Panc1 (cell line): ENCODE measurements at places on chromosomes 6 and 20. TPM values are rescaled to one million over a fixed set of nuclear protein-coding genes. Genes with fewer than 3 reads are reported as not detected.

The CGA gene
- not detected for total RNA-seq

The CDKAL1 gene
- 14.5 TPM for total RNA-seq

The BNIP5 gene
- not detected for total RNA-seq

The RAET1L gene
- not detected for total RNA-seq
